Renal pelvis (tissue), 12 donors: ENCODE measurements at places on chromosomes 12 and 14. TPM values are rescaled to one million over a fixed set of nuclear protein-coding genes. Genes with fewer than 3 reads are reported as not detected.

DLGAP5 gene
- 32.8 TPM for polyA plus RNA-seq

CRIP1 gene
- polyA plus RNA-seq = 36.6 TPM

NDRG2 gene
- 140 TPM for polyA plus RNA-seq

LRRIQ1 gene
- 30.3 TPM for polyA plus RNA-seq

UNC79 gene
- polyA plus RNA-seq = 1.5 TPM

CLEC2B gene
- 2.3 TPM for polyA plus RNA-seq

LRFN5 gene
- 11.8 TPM for polyA plus RNA-seq

NRL gene
- polyA plus RNA-seq = 2.9 TPM

KRT6A gene
- not detected for polyA plus RNA-seq

SOAT2 gene
- 2.4 TPM for polyA plus RNA-seq

FLVCR2 gene
- polyA plus RNA-seq = 6.7 TPM

PTHLH gene
- 0.81 TPM for polyA plus RNA-seq

ACADS gene
- 26.9 TPM for polyA plus RNA-seq

B4GALNT1 gene
- 1.1 TPM for polyA plus RNA-seq

AHNAK2 gene
- polyA plus RNA-seq = 2.2 TPM

TCL1A gene
- 0.75 TPM for polyA plus RNA-seq

LGR5 gene
- polyA plus RNA-seq = 18.0 TPM

KRT83 gene
- not detected for polyA plus RNA-seq

SUDS3 gene
- polyA plus RNA-seq = 54.7 TPM

JAG2 gene
- polyA plus RNA-seq = 11.4 TPM

KRT78 gene
- not detected for polyA plus RNA-seq

CD163L1 gene
- polyA plus RNA-seq = 2.3 TPM

MARCHF9 gene
- polyA plus RNA-seq = 17.7 TPM

RTL1 gene
- not detected for polyA plus RNA-seq

ACSS3 gene
- polyA plus RNA-seq = 17.7 TPM

TC2N gene
- 9.6 TPM for polyA plus RNA-seq

CLMN gene
- 41.5 TPM for polyA plus RNA-seq

CCDC196 gene
- polyA plus RNA-seq = 0.29 TPM

POTEM gene
- not detected for polyA plus RNA-seq

KRT80 gene
- 1.1 TPM for polyA plus RNA-seq

PCED1B gene
- polyA plus RNA-seq = 6.5 TPM

USP44 gene
- 2.2 TPM for polyA plus RNA-seq

C3AR1 gene
- polyA plus RNA-seq = 3.5 TPM

FBXO34 gene
- polyA plus RNA-seq = 34.0 TPM

TAS2R42 gene
- polyA plus RNA-seq = 0.33 TPM

TMEM63C gene
- 2.6 TPM for polyA plus RNA-seq

MIP gene
- not detected for polyA plus RNA-seq

TRIM9 gene
- polyA plus RNA-seq = 1.6 TPM

PPP1R1A gene
- 60.7 TPM for polyA plus RNA-seq

TUBA1B gene
- polyA plus RNA-seq = 971 TPM

ASPG gene
- 14.9 TPM for polyA plus RNA-seq

HOXC9 gene
- 25.7 TPM for polyA plus RNA-seq

IRAK3 gene
- polyA plus RNA-seq = 4.4 TPM

CRIP2 gene
- 186 TPM for polyA plus RNA-seq

CLEC2A gene
- not detected for polyA plus RNA-seq

SYNE3 gene
- 2.9 TPM for polyA plus RNA-seq

KRT3 gene
- polyA plus RNA-seq = not detected

EML1 gene
- polyA plus RNA-seq = 40.3 TPM

ACSM4 gene
- polyA plus RNA-seq = not detected

MVK gene
- polyA plus RNA-seq = 21.6 TPM

DAO gene
- polyA plus RNA-seq = 1.2 TPM

TGFB3 gene
- 11.4 TPM for polyA plus RNA-seq

TRMT5 gene
- polyA plus RNA-seq = 19.4 TPM

GNB3 gene
- 13.0 TPM for polyA plus RNA-seq
